Frontal cortex (tissue), 4 donors: ENCODE measurements at places on chromosomes 6 and 20.

DNA sequence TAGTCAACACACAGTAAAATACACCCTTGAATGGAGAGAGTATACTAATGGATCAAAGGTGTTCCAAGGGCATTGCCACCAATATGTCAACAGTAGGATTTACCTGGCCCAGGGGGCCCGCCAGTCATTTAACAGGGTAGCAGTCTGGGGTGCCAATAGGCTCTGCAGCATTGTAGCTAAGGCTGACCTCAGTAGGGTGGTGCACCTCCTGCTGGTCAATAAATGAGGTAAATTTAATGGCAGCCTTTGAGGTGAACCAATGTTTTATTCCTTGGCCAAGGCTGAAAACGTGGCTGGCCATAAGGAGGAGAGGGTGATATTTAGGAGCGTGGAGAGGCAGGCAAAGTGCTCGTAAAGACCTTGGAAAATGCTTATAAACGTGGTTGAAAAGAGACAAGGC lies 147.2 kb downstream of the RPS12 start:
- DNase-seq: no peak

GRCh38 chr20:35333606-35334005 lies 41.4 kb upstream of the FAM83C start:
- DNase-seq: no peak

- DNase-seq: no peak
These were observed 25.5 kb downstream of the RWDD2A start for GRCh38 chr6:83218646-83219045.

- DNase-seq: no peak
These were observed 185.5 kb downstream of the MOXD1 start for GRCh38 chr6:132215805-132216204.

- no peak for DNase-seq
These were observed 89.5 kb downstream of the MAP3K7 start for GRCh38 chr6:90497411-90497810.

GRCh38 chr20:58692579-58693225 lies at the start of gene NPEPL1:
TSS of gene NPEPL1 (plus strand) at chr20:58692800. CDS start at chr20:58692901, 101 bp downstream.
- peak; percentile 91 for DNase-seq

- no peak for DNase-seq
These were observed 83.0 kb downstream of the BANF2 start for GRCh38 chr20:17782768-17783167.

DNA sequence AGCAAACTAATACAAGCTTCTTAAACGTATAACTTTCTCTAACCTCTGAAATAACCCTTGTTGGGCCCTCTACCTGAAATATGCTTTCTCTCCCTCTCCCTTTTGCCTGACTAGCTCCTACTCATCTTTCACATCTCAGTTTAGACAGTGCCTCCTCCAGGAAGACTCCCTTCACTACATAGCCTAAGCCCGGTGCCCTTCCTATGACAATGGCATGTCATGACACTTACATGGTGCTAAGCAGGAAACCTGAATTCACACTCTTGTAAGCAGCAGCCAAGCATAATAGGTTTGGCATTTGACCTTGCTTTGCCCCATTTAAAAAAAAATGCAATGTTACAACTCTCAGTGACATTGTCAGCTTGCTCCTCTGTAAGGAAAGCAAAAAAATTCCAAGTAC lies 33.1 kb upstream of the FBXL4 start:
- no peak for DNase-seq

- DNase-seq: no peak
These were observed at the start of gene TPMT for GRCh38 chr6:18154507-18155149. TSS of gene TPMT (minus strand) at chr6:18155077. CDS start at chr6:18149127, 5,950 bp downstream.

DNA sequence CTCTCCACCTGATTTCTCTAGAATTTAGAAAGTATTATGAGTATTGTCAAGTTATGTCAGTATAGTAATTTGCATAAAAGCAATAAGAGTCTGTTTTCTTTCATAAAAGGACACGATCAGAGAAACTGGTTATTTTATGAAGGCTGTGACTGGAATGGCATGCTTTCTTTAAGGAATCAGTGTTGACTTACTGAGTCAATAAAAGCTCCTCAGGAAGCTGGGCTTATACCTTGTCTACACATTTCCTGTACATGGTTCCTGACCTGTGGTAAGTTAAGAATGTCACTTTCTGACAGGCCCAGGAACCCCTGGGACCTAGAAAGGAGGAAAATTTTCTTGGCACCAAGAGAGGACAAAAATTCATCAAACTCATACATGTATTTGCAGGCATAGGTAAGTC lies 1224.0 kb upstream of the ADGRB3 start:
- no peak for DNase-seq

- no peak for DNase-seq
These were observed 209.2 kb downstream of the ANKRD60 start for GRCh38 chr20:58019027-58019849.

- DNase-seq: no peak
These were observed 214.3 kb upstream of the MARCKS start for GRCh38 chr6:113642714-113643406.

DNA sequence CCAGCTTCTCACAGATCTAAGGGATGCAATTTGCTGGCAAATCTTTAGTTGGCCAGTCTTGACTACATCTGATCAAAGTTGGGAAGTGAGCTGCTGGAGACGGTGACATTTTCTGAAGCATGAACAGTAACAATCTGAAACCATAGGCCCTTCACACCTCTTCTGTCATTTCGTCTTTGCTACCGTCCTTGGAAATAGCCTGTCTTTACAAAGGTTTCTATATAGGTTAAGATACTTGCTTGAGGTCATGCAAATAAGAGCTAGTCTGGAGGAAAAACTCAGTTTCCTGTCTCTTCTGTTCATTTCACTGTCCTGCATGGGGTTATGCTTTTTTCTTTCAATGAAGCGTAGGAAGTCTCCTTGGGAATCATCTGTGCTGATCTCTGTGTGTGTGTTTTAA lies 55.6 kb downstream of the CARMIL1 start:
- no peak for DNase-seq

- no peak for DNase-seq
These were observed 63.5 kb upstream of the ZMYND8 start for GRCh38 chr20:47419953-47420514.

DNA sequence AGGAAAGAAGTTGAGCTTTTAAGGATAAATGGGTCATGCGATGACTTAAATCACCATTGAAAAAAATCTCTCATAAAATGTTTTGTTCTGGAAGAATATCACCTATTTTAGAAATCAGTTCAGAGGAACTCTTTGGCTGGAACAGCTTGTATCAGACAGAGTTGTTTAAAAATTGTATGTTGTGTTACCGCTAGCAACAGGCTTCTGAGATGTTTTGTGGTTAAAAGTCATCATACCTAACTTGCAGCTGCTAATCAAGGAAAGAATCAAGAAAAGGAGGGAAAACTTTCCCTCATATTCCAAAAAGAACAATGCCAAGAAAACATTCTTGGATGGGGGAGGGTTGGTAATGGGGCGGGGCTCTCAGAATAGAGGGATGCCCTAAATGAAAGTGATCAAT lies 220.7 kb upstream of the CITED2 start:
- no peak for DNase-seq

- DNase-seq: no peak
These were observed 47.4 kb upstream of the RNGTT start for GRCh38 chr6:89010825-89011224.

DNA sequence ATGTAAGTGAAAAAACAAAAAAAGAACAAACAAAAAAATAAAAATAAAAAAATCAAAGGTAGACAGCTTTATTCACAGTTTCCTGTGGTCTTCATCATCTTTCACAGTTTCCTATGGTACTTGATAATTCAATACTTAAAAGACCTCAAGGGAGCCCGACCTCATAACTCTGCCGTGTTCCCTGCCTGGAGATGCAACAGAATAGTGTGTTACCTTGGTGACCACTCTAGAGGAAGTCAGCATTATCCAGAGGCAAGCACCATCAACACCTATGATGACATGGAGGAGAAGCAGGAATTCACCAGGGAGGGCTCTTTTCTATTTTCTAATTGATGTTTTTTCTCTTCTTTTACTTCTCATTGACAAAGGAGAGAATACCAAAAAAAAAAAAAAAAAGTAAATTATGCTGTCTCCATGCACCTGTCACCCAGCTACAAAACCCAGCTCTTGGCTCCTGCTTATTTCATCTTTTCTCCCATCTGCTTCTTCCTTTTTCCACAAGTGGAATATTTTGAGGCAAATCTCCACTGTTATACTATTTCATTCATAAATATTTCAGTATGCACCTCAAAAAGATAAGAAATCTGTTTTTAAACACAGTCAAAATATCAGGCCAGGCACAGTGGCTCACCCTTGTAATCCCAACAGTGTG lies 95.8 kb upstream of the STXBP5 start:
- DNase-seq: no peak

GRCh38 chr6:155778336-155778735 lies 322.7 kb upstream of the NOX3 start:
- no peak for DNase-seq

- DNase-seq: no peak
These were observed 267.9 kb downstream of the ADGRG6 start for GRCh38 chr6:142569676-142570075.

GRCh38 chr6:98260382-98260781 lies 574.0 kb upstream of the POU3F2 start:
- DNase-seq: no peak

DNA sequence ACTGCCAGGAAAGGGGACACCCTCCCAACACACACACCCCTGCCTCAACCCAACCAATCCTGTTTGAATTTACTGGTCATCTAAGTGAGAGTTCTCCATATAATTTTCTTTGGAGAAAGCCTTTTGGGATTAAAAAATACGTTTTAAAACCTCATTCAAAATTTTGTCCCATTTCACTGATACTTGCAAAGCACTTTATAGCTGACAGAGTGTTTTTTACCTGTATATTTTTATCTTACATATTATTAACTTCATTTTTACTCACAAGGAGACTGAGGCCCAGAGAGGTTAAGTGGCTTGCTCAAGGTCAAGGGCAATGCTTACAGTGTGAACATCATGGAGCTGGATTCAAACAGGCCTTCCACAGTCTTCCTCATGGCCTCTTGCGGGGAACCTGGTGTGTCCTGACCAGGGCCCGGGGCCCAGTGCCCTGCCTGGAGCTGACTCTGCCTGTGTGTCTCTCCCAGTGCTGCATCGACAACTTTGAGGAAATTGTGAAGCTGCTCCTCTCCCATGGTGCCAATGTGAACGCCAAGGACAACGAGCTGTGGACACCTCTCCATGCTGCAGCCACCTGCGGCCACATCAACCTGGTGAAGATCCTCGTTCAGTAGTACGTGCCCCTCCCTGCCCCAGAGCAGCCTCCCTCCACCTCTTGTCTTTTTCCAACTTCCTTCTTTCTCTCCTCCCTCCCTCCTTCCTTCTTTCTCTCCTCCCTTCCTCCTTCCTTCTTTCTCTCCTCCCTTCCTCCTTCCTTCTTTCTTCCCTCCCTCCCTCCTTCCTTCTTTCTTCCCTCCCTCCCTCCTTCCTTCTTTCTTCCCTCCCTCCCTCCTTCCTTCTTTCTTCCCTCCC lies 30.9 kb upstream of the FAM83D start:
- no peak for DNase-seq

- DNase-seq: no peak
These were observed 118.0 kb upstream of the MARCKS start for GRCh38 chr6:113739041-113739655.

DNA sequence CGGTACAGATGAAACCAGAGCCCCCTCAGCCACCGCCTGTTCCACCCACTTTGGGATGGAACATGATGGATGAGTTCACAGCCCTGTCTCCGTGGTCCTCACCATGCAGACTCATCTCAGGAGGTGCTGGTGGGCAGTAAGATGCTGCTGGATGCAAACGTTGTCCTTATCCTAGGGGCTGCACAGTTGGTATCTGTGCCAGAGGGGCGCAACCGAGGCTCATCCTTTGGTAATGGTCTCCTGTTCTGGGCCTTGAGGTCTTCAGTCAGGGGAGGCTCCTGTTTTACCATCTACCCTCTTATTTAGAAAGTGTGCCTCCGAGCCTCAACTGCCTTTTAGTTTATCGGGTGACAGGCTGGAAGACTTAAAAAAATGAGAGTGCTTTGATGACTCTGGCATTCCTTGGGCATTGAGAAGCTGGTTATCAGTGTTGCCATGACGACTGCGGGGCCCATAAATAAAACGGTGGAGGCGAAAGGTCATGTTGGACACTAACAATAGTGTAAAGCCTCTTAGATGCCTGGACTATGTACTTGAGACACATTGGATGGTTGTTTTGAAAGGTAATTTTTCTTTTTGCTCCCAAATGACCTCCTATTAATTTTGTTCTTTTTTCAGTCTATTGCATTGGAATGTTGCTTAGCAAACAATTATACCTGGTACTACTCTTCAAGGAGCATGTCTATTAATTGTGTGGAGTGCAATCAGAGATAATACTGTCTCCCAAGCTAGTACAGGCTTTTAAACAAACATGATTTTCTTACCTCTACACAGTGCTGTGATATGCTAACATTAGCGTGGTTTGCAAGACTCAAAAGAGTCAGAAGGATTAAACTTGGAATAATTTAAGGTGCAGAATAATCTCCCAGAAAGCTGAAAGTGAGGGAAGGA lies 74.2 kb upstream of the DSP start:
- no peak for DNase-seq

DNA sequence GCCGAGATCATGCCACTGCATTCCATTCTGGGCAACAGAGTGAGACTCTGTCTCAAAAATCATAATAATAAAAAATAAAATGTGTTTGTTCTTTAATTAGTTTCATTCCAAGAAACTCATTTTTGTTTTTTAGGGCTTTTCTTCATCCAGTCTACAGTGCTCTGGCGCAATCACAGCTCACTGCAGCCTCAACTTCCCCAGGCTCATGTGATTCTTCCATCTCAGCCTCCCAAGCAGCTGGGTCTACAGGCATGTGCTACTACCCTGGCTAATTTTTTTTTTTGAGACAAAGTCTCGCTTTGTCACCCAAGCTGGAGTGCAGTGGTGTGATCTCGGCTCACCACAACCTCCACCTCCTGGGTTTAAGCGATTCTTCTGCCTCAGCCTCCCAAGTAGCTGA lies 143.6 kb upstream of the JARID2 start:
- no peak for DNase-seq

DNA sequence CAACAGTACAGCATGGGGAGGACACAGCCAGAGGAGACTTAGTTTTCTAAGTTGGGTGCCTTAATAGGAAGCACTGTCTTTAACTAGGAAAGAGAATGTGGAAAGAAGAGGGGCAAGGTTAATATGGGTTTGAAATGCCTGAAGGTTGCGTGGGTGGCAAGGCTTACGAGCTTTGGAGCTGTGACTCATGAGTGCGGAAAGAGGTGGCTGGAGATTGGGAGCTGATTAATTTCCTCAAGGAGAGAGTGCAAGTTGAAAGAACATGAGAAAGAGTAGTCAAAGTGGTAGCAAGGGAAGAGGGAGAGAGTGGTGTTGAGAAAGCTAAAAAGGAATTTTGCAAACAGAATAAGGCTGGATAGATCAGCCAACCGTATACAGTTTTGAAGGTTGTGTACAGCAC lies 315.1 kb upstream of the PRND start:
- DNase-seq: no peak

- no peak for DNase-seq
These were observed 294.2 kb upstream of the RNF217 start for GRCh38 chr6:124668028-124668427.

- DNase-seq: no peak
These were observed 11.8 kb upstream of the FOXF2 start for GRCh38 chr6:1377526-1377925.

- no peak for DNase-seq
These were observed 2.2 kb downstream of the TFAP2A start for GRCh38 chr6:10412461-10413261.

- DNase-seq: no peak
These were observed 6.8 kb downstream of the ACSS2 start for GRCh38 chr20:34883087-34883688.
